ENCODE measurements at places on chromosomes 5 and 9. TPM values are rescaled to one million over a fixed set of nuclear protein-coding genes. Genes with fewer than 3 reads are reported as not detected.

DNA sequence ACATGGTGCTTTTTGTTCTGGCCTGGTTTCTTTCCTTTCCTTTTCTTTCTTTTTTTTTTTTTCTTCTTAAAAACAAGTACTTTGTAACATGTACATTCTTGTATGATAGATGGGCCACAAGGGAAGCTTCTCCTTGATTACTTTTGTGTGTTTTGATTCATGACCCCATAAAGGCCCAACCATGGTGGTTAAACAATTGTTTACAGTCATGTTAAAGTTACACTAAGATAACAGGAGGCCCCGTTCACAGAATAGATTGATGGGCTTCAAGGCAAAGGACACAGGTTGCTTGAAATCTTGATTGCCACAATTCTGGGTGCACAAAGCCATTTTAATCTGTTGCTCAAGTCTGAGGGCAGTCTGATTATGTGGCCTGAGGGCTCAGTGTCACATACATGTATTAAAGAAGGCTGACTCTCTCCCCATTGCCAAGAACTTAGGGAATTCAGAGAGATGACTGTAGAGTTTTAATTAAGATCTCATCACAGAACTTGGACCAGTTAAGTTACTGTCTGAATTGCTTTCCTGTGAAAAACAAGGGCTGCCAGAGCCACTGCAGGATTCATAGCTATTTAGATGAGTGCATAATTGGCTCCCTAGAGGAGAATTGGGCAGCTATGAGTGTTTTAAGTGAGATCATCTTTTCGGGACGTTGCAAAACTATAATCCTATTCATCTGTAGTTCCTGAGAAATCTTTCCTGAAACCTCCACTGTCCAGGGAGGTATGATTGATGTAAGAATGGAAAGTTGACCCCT, 163.4 kb downstream of the TLE4 start:
- no peak overlapping the region for H3K4me3 ChIP-seq
- H3K27me3 ChIP-seq, result no peaks in the 10 kb centered on the region
- no peak for ATAC-seq
- H3K36me3 ChIP-seq, result no peaks in the 10 kb centered on the region
- no peak overlapping the region for H3K27ac ChIP-seq

- no peak for ATAC-seq
- H3K4me1 ChIP-seq, result peaks cover 6% of the 10 kb centered on the region
- H3K27me3 ChIP-seq, result peaks cover 5% of the 10 kb centered on the region
- H3K4me3 ChIP-seq, result no peak overlapping the region
Measured at GRCh38 chr9:70085241-70085640, 41.6 kb downstream of the MAMDC2 start.

DNA sequence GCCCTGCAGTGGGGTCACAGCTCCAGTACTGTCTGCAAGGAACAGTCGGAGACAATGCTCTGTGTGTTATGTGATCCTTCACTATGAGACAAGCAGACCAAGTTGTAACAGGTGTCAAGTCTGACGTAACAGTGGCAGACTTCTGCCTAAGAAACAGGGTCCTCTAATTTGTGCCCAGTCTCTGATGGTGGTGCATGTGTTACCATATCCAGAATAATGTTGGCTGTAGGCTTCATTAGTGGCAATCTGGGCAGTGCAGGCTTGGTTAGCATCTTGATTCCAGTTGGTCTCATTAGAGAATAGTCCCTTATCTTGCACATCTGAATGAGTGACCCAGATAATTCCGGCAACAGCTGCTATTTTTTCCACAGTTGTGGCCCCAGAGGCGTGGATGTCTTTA, 33.8 kb downstream of the ZNF131 start:
- H3K4me3 ChIP-seq, result no peak overlapping the region
- peaks cover 46% of the 10 kb centered on the region for H3K36me3 ChIP-seq
- no peak for ATAC-seq
- no peaks in the 10 kb centered on the region for H3K27me3 ChIP-seq

GRCh38 chr5:53677632-53678031, 117.2 kb downstream of the NDUFS4 start:
- ATAC-seq, result no peak
- no peaks in the 10 kb centered on the region for H3K4me1 ChIP-seq
- H3K36me3 ChIP-seq, result peaks cover 82% of the 10 kb centered on the region
- H3K27me3 ChIP-seq, result no peaks in the 10 kb centered on the region

- H3K36me3 ChIP-seq, result no peaks in the 10 kb centered on the region
- no peak for ATAC-seq
- H3K4me3 ChIP-seq, result no peak overlapping the region
- no peak overlapping the region for H3K27ac ChIP-seq
- no peaks in the 10 kb centered on the region for H3K4me1 ChIP-seq
- no peaks in the 10 kb centered on the region for H3K27me3 ChIP-seq
Measured at GRCh38 chr9:11135851-11136250, 523.0 kb upstream of the PTPRD start.

DNA sequence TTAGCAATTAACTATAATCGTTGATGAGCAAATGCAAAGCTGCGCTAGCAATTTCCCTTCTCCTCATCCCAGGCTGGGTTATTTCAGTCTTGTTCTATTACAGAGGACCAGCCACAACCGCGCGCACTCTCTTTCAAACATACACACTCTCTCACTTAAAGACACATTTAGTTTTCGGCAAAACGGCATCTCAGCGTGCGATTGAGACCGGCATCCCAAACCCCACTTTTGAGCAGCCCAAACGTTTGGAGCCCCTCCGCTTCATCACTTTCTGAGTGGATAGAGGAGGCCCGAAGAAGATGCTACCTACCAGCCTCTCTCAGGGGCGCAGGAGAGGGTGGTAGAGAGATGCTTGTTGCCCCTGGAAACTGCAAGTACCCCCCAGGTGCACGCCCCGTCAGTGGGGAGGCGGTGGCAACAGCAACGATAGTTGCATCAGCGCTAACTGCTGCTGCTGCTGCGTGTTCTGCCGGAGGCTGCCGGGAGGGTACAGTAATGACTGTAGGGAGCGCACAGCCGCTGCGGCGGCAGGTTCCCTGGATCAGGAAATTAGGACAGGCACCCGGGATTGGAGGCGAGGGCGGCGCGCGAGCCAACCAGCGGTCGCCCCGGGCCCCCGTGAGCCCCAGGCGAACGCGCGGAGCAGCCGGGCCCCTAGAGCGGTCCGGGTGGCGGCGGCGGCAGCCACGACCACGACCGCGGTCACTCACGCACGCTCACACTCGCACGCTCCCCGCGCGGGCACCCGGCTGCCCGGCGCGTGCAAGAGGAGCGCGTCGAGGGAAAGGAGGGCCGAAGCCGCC, 467 bp upstream of the VLDLR start:
- peaks cover 30% of the 10 kb centered on the region for H3K27me3 ChIP-seq
- peak overlapping the region; percentile 91 for H3K4me3 ChIP-seq
- peaks cover 17% of the 10 kb centered on the region for H3K36me3 ChIP-seq
- H3K27ac ChIP-seq, result peak overlapping the region; percentile 61

DNA sequence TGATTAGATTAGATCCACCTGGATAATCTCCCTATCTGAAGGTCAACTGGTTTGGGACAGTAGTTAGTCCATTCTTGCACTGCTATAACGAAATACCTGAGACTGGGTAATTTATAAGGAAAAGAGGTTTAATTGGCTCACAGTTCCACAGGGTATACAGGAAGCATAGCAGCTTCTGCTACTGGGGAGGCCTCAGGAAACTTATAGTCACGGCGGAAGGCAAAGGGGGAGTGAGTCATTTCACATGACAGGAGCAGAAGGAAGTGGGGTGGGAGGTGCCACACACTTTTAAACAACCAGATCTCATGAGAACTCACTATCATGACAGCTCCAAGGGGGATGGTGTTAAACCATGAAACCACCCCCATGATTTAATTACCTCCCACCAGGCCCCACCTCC, 9.9 kb downstream of the C9orf40 start:
- peak; percentile 97 for ATAC-seq
- peak overlapping the region; percentile 82 for H3K27ac ChIP-seq
- H3K4me3 ChIP-seq, result peak overlapping the region; percentile 41
- peaks cover 11% of the 10 kb centered on the region for H3K4me1 ChIP-seq
- H3K27me3 ChIP-seq, result no peaks in the 10 kb centered on the region

- H3K4me3 ChIP-seq, result no peak overlapping the region
- H3K36me3 ChIP-seq, result no peaks in the 10 kb centered on the region
- H3K4me1 ChIP-seq, result no peaks in the 10 kb centered on the region
- H3K27ac ChIP-seq, result no peak overlapping the region
Measured at GRCh38 chr9:107387409-107387808, 102.2 kb downstream of the KLF4 start.

DNA sequence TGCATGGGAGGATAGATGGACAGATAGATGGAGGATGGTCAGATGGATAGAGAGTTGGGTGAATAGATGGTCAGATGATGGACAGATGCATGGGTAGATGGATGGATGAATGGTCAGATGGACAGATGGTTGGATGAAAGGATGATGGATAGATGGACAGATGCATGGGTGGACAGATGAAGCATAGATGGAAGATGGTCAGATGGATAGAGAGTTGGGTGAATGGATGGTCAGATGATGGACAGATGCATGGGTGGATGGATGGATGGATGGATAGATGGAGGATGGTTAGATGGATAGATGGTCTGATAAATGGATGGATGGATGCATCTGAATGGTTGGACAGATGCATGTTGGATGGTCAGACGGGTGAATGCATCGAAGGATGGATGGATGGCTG, 70.4 kb downstream of the COL23A1 start:
- no peak overlapping the region for H3K27ac ChIP-seq
- no peaks in the 10 kb centered on the region for H3K36me3 ChIP-seq
- H3K4me1 ChIP-seq, result peaks cover 5% of the 10 kb centered on the region
- no peak overlapping the region for H3K4me3 ChIP-seq
- H3K27me3 ChIP-seq, result peaks cover 20% of the 10 kb centered on the region

DNA sequence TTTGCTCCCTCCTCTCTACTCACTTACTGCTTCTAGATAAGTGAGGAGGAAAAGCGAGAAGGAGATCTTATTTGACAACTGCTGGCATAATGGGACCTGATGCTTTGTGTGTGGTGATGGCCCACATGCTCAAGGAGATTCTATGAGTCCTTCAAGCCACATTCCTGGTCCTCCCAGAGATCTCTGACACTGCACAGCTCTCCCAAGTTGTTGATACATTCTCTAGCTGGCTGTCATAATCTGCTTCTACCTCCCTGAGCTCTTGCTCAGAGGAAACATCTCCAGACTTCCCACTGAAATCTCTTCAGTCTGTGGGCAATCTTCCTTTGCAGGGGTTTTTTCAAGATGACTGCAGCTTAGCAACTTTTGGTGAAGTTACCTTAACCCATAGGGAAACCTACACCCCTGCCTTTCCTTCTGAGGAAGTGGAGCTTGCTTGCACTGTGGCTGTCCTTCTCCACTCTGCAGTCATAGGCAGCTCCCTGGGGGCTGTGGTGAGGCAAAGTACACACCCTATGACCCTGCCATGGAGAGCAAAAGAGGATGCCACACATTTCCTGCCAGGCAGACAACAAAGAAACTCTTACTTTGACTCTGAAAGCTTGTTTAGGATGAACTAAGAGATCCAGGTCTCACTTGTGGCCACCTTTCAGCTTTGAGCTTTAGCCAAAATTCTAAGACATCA, 163.8 kb downstream of the TMEM38B start:
- peaks cover 15% of the 10 kb centered on the region for H3K4me1 ChIP-seq
- H3K27ac ChIP-seq, result no peak overlapping the region
- peak overlapping the region; percentile 29 for H3K4me3 ChIP-seq
- ATAC-seq, result peak; percentile 50
- no peaks in the 10 kb centered on the region for H3K36me3 ChIP-seq

DNA sequence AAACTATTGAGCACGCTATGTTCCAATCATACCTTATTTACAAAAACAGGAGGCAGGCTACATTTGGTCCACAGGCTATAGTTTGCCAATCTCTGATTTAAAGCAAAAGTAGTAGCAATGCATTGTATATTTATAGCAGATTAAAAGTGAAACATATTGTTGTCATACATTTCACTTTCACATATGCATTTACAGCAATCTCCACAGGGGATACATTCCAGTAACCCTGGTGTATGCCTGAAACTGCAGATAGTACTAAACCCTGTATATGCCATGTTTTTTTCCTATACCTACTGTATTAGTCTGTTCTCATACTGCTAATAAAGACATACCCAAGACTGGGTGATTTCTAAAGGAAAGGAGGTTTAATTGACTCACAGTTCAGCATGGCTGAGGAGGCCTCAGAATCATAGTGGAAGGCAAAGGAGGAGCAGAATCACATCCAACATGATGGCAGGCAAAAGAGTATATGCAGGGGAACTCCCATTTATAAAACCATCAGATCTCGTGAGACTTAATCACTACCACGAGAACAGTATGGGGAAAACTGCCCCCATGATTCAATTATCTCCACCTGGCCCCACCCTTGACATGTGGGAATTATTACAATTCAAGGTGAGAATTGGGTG, 5.9 kb upstream of the CSF1R start:
- no peaks in the 10 kb centered on the region for H3K4me1 ChIP-seq
- H3K4me3 ChIP-seq, result peak overlapping the region; percentile 3
- no peak overlapping the region for H3K27ac ChIP-seq
- H3K36me3 ChIP-seq, result no peaks in the 10 kb centered on the region

DNA sequence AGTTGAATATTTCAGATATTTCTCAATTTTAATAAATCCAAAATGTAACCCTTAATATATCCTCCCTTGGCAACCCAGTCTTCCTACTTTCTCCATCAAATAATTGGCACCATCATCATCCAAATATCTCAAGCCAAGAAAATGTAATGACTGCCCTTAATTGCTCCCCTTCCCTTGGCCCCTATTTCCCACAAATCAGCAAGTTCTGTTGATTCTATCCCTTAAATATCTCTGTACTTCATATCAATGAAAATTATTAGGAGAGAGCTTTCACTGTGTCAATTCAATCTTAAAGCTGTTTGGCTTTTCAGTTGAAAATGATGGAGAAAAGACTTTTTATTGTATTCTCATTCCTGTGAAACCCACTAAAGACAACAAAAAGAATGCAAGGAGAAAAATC, 349.8 kb downstream of the HINT1 start:
- no peak overlapping the region for H3K27ac ChIP-seq
- H3K27me3 ChIP-seq, result no peaks in the 10 kb centered on the region
- no peak for ATAC-seq
- no peaks in the 10 kb centered on the region for H3K36me3 ChIP-seq
- H3K4me3 ChIP-seq, result no peak overlapping the region

The GRAMD2B gene
- total RNA-seq, result 8.0 TPM

The PCDHB10 gene
- total RNA-seq, result not detected

The ACSL6 gene
- total RNA-seq, result 1.4 TPM

The CDKN2B-AS1 gene
- total RNA-seq, result 0.64 TPM

The LHX6 gene
- not detected for total RNA-seq

The ZNF454 gene
- not detected for total RNA-seq

The LCN12 gene
- 2.4 TPM for total RNA-seq

The EPB41L4B gene
- 0.77 TPM for total RNA-seq

The SLC24A2 gene
- total RNA-seq, result 0.13 TPM
